ENCODE measurements at places on chromosomes 2 and 18. TPM values are rescaled to one million over a fixed set of nuclear protein-coding genes. Genes with fewer than 3 reads are reported as not detected.

DNA sequence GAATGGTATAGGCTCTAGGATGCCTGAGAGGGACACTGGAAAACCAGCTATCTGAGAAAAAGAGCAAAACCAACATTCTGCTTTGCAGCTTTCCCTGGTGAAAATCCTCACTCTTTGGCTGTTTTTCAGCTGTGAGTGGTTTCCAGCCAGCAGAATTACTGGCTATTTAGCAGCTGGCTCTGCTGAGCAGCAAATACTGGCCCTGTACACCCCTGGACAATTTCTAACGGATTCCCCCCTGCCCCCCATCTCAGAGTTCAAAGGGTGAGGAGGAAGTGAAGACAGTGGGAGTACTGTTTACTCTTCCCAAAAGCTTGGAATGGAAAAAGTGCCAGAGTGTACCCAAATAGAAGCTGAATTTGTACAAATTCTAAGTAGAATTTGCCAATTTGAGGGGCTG, 26.1 kb upstream of the IMP4 start:
- DNase-seq, result no peak

Gene PLCL1
- total RNA-seq, result 0.86 TPM

DNA sequence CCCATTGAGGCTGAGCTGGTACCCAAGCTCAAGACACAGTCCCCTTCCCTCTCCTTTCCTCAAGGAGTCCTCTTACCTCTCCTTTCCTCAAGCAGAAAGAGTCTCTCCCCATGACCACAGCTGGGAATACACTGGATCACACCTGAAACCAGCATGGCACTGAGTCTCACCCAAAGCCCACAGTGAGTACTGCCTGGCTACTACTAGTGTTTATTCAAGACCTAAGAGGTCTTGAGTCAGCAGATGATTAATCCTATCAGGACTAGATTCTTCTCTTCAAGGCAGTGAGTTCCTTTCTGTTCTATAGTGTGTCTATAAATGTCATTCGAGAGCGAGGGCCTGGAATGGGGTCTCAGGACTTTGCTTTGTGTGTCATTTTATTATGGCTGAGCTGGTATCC, 111.4 kb downstream of the METTL4 start:
- DNase-seq, result no peak

DNA sequence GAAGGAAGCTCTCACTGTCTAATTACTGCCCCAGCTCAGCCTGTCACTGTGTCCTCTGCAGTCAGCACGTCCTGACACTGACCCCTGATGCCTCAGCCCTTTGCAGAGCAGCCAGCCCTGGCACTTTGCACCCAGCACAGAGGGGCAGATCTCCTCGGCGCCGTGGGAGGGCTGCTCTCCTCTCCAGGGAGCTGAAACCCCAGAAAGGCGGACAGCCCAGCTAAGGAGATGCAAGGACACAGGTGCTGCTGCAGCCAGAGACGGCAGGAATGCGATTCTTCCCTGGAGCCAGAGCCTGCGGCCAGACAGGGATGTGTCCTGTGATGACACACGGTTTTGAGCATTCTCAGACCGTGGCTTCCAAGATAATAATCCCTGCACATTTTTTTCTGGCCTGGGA, 34.5 kb upstream of the SIX3 start:
- DNase-seq, result no peak

Data from natural killer cell (primary cell).